MCF 10A (cell line): ENCODE measurements at places on chromosomes 3 and 15. TPM values are rescaled to one million over a fixed set of nuclear protein-coding genes. Genes with fewer than 3 reads are reported as not detected.
A peak's percentile ranks its signal among the peaks of the same experiment; 100 is the strongest.

SCAMP5 gene
- 0.54 and 0.96 TPM in 2 replicates for total RNA-seq

CFAP100 gene
- not detected in 2 replicates for total RNA-seq

ANKRD34C gene
- not detected in 2 replicates for total RNA-seq

ELL3 gene
- total RNA-seq, result 0.61 and 0.86 TPM in 2 replicates

ACKR4 gene
- total RNA-seq, result not detected in 2 replicates

CLEC3B gene
- not detected in 2 replicates for total RNA-seq

GPR87 gene
- 41.9 and 51.8 TPM in 2 replicates for total RNA-seq

GRCh38 chr3:28328188-28329151, 20.1 kb upstream of the ZCWPW2 start:
- no peak overlapping the region for H3K4me3 ChIP-seq
- H3K27ac ChIP-seq, result no peak overlapping the region
- no peaks in the 10 kb centered on the region for H3K4me1 ChIP-seq
- peaks cover 78% of the 10 kb centered on the region for H3K36me3 ChIP-seq
- peak; percentile 35 for DNase-seq

- H3K27ac ChIP-seq, result no peak overlapping the region
- H3K27me3 ChIP-seq, result no peaks in the 10 kb centered on the region
- peaks cover 11% of the 10 kb centered on the region for H3K4me1 ChIP-seq
- H3K36me3 ChIP-seq, result peaks cover 5% of the 10 kb centered on the region
Observed at GRCh38 chr3:61177450-61177849, 73.8 kb downstream of the FHIT start.

GRCh38 chr15:64630396-64631107, 144.8 kb downstream of the RBPMS2 start:
- H3K27ac ChIP-seq, result no peak overlapping the region
- no peak overlapping the region for H3K4me3 ChIP-seq
- H3K4me1 ChIP-seq, result peaks cover 9% of the 10 kb centered on the region
- no peak for DNase-seq
- peaks cover 35% of the 10 kb centered on the region for H3K36me3 ChIP-seq

GRCh38 chr15:69099941-69100340, 60.5 kb upstream of the GLCE start:
- no peaks in the 10 kb centered on the region for H3K27me3 ChIP-seq
- no peak overlapping the region for H3K4me3 ChIP-seq
- H3K27ac ChIP-seq, result no peak overlapping the region
- no peak for DNase-seq
- no peaks in the 10 kb centered on the region for H3K36me3 ChIP-seq

GRCh38 chr3:10437995-10438901, 67.1 kb downstream of the ATP2B2 start:
- H3K27me3 ChIP-seq, result no peaks in the 10 kb centered on the region
- no peak overlapping the region for H3K27ac ChIP-seq
- no peaks in the 10 kb centered on the region for H3K4me1 ChIP-seq
- H3K4me3 ChIP-seq, result no peak overlapping the region
- DNase-seq, result no peak

- peaks cover 6% of the 10 kb centered on the region for H3K36me3 ChIP-seq
- H3K27ac ChIP-seq, result no peak overlapping the region
- no peak overlapping the region for H3K4me3 ChIP-seq
- no peak for DNase-seq
Observed at GRCh38 chr3:72340476-72341379, 507.5 kb downstream of the SHQ1 start.

DNA sequence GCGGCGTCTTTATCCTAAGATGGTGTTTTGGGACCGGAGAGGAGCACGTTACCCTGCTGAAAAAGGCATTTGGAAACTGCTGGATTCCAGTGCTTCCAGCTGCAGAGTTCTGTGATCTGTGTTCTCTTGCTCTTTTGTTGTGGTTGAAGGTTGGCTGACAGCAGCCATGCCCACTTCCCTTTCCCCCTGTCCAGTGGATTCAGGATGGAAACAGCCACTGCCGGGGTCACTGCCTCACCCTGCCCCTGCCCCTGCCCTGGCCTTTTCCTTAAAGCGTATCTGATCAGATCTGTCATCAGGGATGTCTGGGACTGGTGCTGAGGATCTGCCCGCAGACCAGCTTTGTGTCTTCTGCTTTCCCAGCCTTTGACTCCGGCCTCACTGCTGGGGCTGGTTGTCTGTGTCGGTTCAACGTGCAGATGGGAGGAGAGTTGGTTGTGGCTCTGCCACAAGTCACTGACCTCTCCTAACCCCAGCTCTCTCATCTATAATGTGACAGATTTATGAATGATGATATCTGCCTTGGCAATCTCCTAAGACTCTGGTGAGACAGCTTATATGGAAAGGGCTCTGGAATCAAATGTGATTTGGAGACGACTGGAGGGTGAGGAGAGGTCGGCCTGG, 219.4 kb upstream of the BHLHE40 start:
- H3K27me3 ChIP-seq, result no peaks in the 10 kb centered on the region
- H3K27ac ChIP-seq, result no peak overlapping the region
- H3K36me3 ChIP-seq, result no peaks in the 10 kb centered on the region
- H3K4me3 ChIP-seq, result no peak overlapping the region
- DNase-seq, result no peak

DNA sequence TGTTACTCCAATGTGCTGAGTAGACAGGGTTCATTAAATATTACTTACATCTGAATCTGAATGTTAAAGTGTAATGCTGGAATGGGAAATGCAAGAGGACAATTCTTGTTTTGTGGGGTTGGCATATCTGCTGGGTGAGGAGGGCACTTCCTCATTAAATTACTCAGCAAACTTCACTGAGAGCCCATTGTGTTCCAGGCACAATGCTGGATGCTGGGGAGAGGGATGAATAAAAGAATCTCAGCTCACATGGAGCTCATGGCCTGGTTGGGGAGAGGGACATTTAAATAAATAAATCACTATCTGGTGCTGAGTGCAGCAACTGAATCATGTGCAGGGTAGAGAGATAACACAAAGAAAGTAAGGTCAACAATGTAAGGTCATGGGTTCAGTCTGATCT, 199.2 kb upstream of the CFAP20DC start:
- DNase-seq, result no peak
- no peak overlapping the region for H3K4me3 ChIP-seq
- no peak overlapping the region for H3K27ac ChIP-seq
- no peaks in the 10 kb centered on the region for H3K36me3 ChIP-seq
- H3K27me3 ChIP-seq, result no peaks in the 10 kb centered on the region

DNA sequence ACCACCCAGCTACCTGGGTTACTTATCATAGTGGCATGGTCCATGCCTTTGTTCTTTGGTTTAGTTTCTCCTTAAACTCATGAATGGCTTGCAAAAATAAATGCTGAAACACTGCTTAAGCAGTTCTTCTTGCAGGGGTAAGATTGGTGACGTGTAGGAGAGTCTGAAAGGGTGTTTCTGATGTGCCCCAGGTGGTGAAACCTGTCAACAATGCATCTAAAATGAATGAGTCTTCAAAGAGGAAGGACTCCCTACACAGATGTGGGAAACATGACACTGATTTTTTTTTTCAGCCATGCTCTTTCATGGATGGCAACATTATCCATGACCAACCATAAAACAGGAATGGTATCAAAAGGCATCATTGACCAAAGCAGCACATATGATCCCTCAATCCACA, 72.0 kb downstream of the KCNH8 start:
- H3K4me1 ChIP-seq, result peaks cover 7% of the 10 kb centered on the region
- no peaks in the 10 kb centered on the region for H3K36me3 ChIP-seq

DNA sequence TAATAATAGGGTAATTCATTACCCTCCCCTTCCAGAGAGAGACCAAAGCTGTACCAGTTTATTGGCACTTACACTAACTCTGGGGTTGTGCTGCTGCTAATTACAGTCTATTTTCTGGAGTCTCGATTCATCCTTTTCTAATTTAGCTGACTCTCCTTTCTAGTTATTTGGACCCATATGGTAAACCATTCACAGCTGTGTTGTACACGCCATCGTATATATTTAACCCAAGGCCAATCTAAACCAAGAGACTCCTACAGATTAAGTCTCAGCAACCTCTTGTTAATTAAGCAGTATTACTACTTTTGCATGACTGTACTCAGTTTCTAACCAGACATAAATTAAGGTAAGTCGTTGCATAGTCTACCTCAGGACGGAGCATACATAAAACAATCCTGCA, 22.5 kb downstream of the ANXA2 start:
- H3K27me3 ChIP-seq, result no peaks in the 10 kb centered on the region
- H3K27ac ChIP-seq, result peak overlapping the region; percentile 82
- DNase-seq, result no peak
